ENCODE measurements at places on chromosomes 13 and 19. TPM values are rescaled to one million over a fixed set of nuclear protein-coding genes. Genes with fewer than 3 reads are reported as not detected.

DNA sequence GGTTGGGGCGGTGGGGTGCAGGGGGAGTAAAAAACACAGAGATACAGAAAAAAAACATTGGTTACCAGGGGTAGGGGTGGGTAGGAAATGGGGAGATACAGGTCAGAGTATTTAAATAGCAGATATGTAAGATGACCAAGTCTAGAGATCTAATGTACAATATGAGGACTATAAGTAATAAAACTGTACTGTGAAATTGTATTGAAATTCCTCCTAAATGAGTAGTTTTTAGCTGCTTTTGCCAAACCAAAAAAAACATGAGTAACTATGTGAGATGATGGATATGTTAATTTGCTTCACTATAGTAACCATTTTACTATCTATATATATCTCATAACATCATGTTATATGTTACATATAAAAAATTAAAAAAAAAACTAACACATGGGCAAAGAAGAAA lies 29.6 kb downstream of the VWA8 start:
- DNase-seq: peak; percentile 63

Gene ZNF99
- not detected for polyA plus RNA-seq

GRCh38 chr19:48230555-48231129 lies 25.1 kb downstream of the CARD8 start:
- DNase-seq: no peak

DNA sequence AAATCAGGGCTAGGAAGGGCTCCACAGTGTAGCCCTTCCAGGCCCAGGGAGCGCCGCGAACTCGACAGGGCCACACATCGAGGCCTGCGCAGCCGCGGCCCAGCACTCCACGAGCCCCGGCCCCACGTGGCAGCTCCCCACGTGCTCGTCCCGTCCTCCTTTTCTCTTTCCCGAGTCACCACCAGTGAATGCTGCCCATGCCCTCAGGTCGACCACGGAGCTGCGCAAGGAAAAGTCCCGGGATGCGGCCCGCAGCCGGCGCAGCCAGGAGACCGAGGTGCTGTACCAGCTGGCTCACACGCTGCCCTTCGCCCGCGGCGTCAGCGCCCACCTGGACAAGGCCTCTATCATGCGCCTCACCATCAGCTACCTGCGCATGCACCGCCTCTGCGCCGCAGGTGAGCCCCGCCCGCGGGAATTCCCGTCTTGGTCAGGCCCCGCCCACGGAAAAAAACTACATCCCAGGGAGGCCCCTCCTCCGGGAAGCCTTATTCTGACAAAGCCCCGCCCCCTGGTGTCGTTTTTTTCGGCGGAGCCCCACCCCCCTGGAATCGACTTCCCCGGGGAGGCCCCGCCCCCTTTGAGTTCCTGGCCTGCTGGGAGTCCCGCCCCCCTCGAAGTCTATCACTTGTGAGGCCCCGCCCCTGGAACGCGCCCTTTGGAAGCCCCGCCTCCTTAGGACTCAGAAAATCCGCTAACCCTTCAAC lies 7.0 kb downstream of the HIF3A start:
- DNase-seq: no peak

- no peak for DNase-seq
Observed at GRCh38 chr13:90792335-90792734, 555.2 kb upstream of the MIR17HG start.

DNA sequence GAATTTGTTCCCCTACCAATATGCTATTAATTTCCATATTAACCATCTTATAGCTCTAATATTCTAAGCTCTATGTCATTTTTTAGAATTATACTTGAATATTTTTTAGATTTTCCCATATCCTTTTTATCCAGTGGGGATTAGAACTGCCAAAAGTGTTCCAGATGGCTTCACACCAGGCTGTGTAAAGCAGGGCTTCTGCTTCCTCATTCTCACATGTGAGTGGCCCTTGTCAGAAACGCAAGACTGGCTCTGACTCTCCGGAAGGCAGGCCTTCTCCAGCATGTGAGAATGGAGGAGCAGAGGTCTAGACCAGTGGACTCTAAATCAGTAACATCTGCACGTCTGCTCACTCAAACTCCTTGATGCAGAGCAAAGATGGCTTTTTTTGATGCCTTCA lies 650.1 kb downstream of the FGF9 start:
- DNase-seq: no peak

DNA sequence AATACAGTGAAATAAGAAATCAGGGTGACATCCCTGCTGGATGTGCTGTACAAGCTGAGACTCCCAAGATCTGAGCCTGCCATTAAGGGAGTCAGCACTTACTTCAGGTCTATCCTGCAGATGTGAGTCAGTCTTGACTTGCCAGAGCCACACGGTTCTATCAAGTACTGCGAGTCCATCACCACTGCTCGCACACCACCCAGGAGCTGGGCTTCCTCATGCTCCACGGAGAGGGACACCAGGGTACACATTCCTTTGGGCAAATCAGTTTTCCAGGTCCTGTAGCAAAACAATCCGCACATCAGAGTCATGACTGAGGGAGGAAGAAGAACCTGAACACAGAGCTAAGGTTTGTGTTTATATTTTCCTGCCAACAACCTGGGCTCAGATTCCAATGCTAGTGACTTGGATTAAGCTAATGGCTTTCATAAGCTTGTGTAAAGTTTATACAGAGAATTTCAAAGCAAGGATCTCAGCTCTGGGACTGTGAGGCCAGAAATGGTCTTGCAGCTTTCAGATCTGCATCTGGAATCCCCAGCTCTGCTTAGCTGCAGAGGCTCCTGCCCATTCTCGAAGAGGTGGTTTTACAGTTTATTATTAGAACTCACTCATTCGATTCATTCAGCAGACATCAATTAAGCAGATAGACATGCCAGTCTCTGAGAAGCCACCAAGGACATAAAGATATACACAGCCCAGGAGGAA lies 90.6 kb downstream of the KL start:
- no peak for DNase-seq

DNA sequence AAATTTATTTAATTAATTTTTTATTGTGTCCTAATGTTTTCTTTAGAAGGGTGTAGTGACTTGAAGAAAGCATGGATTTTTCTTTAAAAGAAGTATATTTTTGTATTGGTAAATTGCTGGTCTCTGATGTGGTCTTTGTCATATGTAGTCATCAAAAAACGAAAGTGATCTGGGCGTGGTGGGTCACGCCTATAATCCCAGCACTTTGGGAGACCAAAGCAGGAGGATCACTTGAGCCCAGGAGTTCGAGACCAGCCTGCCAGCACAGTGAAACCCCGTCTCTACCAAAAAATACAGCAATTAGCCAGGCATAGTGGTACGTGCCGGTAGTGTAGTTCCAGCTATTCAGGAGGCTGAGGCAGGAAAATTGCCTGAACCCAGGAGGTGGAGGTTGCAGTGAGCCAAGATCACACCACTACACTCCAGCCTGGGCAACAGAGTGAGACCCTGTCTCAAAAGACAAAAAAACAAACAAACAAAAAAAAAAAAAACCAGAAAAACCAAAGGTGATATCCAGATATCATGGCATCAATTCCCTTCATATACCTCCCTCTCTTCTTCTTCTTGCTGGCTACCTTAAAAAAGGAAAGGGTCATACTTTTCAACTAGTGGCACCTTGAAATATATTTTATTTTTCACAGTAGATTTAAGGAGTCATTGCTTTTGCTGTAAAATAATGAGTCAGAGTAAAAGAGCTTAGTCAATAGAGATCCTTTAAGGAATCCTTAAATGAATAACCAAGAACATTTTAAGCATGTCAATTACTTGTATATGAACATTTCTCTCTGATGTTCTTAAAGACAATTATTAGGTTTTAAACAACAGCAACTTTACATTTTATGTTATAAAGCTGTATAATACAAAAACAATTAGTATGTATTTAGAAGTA lies 19.9 kb downstream of the KCTD4 start:
- DNase-seq: peak; percentile 39

DNA sequence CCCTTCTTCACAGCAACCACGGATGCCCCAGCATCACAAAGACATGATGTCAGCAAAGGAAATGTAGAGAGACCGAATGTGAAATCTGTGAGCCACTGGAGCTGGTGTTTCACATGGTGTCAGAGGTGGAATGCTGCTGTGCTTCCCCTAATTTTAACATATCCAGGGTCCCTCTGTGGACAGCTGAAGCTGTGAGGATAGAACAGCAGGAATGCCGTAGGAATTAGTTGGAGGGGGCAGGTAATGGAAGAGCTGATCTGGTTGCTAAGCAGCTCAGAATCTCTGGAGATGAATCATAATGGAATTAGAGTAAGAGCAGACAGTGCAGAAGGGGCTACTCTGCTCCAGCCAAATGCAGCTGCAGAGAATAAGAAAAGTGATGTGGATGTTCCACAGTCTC lies 68.9 kb upstream of the ZNF835 start:
- DNase-seq: no peak

DNA sequence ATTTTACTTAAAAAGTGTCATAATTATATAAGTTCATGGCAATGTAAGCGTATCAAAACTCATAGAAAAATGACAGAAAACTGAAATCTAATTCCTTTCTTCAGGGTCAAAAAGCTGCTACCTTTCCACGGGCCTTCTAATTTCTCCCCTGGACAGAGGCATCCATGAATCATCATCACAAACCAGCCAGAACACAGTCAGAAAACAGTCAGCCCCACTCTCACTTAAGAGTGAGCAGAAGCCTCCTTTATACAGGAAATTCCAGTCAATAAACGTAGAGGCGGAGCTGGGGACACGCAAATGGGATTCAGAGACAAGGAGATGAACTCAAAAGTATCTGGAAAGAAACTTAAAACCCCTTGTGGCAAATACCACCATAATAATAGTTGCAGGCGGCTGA lies 54.2 kb upstream of the ABCC4 start:
- DNase-seq: peak; percentile 78

- DNase-seq: peak; percentile 68
Observed at GRCh38 chr13:37179645-37180044, 74.2 kb upstream of the CSNK1A1L start.

DNA sequence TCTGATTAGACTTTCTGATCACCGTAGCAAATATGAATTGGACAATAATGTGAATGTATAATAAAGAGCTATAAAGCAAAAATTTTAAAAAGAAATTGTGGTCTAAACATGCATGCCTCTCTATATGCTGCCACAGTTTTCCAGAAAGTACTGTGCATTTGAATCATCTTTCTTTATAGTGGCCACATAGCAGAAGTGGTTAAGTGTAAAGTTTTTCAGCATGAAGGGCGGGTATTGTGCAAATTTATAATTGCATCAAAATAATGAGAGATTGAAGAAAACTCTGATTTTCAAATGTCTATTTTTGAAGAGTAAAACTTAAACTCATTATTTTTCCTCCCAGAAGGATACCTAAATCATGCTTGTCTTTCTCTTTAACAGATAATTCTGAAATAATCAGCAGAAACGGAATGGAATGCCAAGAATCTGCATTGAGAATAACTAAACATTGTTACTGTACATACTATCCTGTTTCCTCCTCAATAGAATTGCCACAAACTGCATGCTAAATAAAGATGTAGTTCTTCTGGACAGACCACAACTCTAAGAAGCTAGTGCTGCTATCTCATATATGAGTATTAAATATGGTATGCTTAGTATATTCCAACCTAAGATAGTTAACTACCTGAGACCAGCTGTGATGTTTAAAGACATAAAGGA lies 42.9 kb upstream of the RAP2A start:
- peak; percentile 49 for DNase-seq

- DNase-seq: peak; percentile 75
Observed at GRCh38 chr13:44040070-44040817, 160.5 kb downstream of the LACC1 start.

DNA sequence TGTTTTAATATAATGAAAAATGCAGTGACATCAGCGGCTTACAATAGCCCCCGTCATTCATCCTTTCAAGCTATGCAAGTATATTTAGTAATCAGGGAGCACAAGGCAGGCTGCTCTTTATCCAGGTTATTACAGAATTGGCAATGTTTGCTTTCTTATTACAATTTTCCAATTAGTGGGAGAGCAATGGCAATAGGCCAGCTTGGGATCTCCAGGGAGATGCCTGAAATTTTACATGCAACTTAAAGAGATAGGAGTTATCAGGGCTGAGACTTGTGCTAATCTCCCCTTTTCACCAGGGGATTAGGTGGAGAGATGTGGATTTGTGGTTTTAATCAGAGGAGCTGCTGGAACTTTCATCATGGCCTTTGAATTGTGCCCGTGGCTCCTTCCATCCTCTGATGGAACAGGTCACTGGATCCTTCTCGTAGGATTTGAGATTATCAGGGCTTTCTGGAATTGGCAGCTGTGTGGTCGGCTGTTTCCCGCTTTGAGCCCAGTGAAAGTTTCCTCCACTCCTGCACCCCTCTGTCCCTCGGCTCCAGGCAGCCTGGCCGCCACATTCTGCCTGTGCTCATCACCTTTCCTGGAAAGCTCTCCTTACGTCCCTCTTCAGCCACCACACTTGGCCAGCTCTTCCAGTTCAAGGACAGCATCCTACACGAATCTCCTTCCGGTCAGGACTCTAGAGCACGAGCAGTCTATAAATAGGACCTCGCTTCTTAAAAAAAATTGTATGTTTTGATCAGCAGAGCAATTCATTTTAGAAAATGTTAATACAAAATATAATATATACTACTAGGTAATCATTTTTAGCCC lies 47.0 kb downstream of the CBY2 start:
- no peak for DNase-seq

DNA sequence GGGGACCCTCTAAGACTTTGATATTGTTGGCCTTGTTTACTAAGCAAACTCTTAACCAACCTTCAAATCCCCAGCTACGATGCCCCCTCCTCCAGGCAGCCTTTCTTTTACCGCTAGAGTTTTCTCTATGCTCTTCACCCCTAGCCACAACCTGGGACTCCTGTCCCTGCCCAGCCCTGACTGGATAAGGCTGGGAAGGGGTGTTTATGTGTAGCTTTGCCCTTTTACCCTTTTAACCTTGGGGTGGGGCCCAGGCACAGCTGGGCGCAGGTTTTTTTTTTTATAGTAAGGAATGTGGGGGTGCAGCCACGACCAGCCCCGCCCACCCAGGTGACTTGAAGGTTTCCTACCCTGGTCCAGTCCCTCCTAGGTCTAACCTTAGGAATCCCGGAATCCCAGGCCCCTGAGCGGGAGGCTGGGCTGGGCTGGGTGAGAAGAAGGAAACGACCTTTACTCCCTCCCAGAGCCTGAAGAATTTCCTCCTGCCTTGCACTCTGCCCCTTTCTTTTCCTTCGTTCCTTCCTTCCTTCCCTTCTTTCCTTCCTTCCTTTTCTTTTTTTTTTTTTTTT lies 12.2 kb downstream of the TJP3 start:
- DNase-seq: no peak

- DNase-seq: no peak
Observed at GRCh38 chr19:10115392-10116084, 4.0 kb downstream of the P2RY11 start.

- DNase-seq: peak; percentile 90
Observed at GRCh38 chr19:778910-779653, 18.2 kb upstream of the PTBP1 start.

DNA sequence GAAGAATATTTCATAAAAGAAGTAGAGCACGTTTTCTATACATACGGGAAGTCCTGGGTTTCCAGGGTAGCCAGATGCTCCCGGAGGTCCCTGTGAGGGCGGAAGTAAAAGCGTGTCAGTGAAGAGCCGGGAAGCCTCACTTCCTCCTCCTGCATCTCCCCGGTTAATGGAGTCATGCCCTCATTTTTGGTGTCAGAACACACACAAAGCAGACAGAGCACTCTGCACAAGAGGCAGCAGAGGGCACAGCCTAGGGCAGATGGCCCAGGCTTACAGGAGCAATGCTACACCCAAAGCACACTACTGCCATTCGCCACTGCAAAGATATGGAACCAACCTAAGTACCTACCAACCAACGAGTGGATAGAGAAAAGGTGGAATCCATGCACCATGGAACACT lies 94.4 kb downstream of the COL4A1 start:
- DNase-seq: no peak

- peak; percentile 6 for DNase-seq
Observed at GRCh38 chr13:66492479-66492878, 737.7 kb downstream of the PCDH9 start.

All from fibroblast of lung (primary cell).